ENCODE measurements at places on chromosomes 1 and 21.

DNA sequence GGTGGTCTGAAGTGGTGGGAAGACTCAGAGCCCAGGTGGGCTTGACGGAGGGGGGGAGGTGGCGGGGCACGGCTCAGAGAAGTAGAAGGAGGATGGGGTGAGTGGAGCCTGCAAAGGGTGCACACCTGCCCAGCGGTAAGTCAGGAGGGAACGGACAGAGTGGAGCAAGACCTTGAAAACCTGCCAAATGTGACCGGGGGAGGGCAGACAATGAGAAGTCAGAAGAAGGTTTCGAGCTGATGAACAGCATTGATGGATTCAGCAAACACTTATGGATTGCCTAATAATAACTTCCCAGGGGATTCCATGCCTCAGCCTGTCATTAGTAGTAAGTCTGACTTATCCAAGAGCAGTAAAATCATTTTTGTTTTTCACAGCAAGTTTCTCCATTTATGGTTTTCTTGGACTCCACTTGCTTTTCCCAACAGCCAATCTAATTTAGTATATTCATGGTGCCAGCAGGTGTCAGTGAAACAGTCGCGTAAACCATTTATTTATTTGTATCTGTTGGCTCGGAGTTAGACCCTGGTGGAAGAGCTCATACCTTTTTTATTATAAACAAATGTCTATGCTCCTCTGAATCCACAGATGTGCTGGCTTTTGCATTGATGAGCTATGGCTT lies 279.1 kb downstream of the PCP4 start:
- no peak for DNase-seq

DNA sequence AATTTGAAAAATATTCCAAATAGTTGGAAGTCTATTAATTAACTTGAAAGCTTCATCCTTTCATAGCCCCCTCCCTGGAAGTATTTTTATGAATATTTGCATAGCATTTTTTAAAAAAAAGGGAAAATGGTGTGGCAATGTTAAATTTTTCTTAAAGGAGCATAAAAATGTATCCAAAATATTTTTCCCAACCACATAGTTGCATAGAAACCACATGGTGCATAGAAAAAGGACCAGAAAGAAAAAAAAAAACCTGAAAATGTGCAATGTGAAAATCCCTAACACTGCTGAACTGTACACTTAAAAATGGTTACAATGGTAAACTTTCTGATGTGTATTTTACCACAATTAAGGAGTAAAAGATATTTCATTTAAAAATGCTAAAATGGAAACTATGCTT lies 8.0 kb downstream of the C1orf167 start:
- no peak for DNase-seq

DNA sequence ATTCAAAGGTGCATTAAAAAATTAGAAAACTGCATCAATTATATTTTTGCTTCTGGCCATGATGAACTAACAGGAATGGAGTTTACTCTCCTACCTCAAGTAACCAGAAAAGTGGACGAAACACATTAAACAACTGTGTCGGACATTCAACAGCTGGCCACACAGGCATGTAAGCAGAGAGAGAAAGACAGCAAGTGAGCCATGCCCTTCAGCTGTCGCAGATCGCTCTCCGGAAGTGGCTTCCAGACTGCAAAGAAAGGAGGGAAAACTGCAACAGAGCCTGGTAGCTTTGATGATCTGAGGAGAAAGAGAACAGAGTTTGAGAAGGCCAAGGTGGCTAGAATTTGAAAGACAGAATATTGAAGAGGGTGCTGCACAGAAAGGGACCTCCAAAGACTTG lies 557.2 kb downstream of the MATN1 start:
- no peak for DNase-seq

- no peak for DNase-seq
Observed at GRCh38 chr1:55585402-55585792, 370.2 kb upstream of the USP24 start.

DNA sequence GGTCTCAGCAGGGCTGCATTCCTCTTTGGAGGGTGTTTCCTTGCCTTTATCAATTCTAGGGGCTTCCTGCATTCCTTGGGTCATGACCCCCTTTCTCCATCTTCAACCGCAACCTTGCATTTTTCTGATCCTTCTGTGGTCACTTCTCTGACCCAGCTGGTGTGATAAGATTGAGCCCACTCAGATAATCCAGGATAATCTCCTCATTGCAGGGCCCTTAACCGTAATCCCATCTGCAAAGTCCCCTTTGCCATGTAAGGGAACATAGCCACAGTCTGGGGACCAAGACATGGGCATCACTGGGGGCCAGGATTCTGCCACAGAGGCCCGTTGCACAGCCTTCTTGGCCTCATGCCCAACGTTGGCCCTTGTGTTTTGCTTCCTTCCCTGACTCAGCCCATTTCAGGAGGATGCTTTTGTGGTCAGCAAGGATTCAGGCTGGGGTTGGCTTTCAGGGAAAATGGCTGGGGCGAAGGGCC lies 35.0 kb upstream of the IL19 start:
- no peak for DNase-seq
